ENCODE measurements at places on chromosomes 6 and 20.

- DNase-seq: no peak
These were observed 720.5 kb upstream of the SLC35B3 start for GRCh38 chr6:9155836-9156235.

- DNase-seq: no peak
These were observed 85.6 kb upstream of the PTPRK start for GRCh38 chr6:128605961-128606360.

DNA sequence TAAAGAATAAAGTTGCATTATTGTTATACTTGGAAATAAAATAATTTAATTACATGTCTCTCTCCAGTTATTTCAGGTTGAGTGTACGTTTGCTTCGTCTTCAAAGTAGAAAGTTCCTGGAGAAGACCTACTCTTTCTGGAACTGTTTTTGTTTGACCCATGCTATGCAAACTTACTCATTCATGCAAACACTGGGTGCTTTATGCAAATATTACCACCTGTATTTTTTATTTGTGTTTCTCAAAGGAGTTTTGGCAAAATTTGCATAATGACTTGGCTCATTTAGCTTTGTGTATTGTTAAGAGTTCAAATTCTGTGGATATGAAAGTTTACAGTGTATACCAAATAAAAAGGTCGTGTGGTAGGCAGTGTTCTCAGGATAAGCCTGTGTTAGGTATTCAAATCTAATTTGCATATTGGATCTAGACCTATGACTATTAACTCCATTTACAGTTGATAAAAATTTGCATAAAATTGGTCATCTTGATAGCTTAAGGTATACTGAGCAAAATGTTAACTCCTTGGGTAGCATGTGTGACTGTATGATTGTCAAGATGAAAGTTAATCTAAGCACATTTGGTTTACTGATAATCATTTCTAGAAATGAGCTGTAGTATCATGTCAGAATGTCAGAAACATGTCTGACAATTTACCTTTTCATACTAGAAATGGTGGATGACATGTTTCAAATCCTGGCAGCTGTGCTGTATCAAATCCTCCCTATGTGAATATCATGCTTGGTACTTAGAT lies 65.2 kb downstream of the CDKAL1 start:
- no peak for DNase-seq

DNA sequence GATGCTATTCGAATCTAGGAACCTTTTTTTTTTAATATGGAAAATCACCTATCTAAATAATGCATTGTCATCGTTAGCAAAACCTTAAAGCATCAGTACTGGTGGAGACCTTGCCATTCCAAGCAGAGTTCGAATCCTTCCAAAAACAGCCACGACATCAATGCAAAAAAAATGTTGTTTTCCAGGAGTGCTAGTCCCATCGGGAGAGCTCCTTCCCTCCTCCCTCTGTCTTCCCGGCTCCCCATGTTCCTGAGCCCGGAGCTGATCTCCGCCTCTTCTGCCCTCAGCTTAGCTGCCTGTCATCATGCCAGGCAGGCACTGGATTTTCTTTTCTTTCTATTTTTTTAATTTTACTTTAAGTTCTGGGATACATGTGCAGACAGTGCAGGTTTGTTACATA lies 153.6 kb upstream of the QKI start:
- DNase-seq: no peak

DNA sequence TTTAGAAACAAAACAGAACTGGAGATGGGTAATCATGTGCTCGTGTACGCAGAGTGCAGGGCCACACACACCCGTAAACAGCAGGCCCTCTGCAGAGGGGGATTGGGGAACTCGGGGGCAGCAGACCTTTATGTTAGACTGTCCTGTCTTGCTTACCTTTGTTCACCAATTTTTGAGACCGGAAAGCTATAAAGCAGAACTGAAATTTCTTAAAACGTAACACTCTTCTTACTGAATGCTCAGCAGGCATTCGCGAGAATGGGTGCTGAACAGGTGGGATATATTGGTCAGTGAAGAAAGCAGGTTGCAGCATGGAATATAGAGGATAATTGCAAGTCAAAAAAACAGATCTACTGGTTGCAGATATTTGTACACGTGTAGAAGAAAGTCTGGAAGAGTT lies 211.1 kb downstream of the BMP7 start:
- DNase-seq: no peak
